ENCODE measurements at places on chromosomes 2 and 18.
A peak's percentile ranks its signal among the peaks of the same experiment; 100 is the strongest.

GRCh38 chr2:156332284-156332533, 312 bp downstream of the NR4A2 start:
- DNase-seq = no peak

- no peak for DNase-seq
Measured at GRCh38 chr18:29188760-29189159, 1011.8 kb upstream of the CDH2 start.

DNA sequence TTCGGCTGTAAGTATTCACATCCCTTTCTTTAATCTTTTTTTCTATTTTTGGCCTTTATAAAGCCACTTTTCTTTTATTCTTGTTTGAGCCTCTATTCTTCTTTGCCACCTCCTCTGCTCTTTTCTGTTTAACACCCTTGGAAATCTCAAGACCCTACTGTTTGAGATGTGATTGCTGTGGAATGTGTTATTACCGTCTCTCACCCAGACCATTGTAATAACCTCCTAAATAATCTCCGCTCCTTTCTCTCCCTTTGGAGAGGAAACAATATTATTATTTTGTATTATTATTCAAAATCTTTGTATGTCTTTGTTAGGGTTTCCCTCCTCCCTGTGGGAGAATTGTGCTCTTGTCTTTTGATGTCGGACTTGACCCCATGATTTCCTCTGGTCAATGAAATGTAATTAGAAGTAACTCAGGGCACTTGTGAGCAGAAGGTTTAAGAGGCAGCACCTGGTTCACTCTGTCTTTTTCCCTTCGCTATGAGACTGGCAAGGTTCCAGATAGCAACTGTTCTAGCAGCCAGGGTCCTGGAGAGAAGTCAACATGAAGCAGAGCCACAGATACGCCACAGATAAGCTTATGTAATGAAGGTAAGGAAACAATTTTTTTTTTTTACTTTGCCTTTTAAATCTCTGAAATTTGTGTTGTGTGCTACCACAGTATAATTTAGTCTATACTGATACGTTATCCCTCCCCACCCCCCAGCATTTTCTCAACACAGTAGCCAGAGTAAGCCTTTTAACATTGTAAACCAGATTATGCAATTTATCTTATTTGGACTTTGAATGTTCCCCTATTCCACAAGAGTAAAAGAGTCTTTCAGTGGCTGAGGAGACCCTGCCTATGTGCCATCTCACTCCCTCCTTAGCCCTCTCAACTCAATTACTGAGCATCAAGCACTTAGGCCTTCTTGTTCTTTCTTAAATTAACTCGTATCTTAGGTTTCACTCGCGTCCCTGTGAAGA, 601.2 kb upstream of the ZNF804A start:
- DNase-seq = peak; percentile 4

GRCh38 chr2:233416706-233417105, 62.4 kb downstream of the DGKD start:
- no peak for DNase-seq

- no peak for DNase-seq
Measured at GRCh38 chr18:9706081-9706935, 1.8 kb upstream of the RAB31 start.

GRCh38 chr2:152483276-152484063, 148.5 kb downstream of the FMNL2 start:
- no peak for DNase-seq

- DNase-seq = no peak
Measured at GRCh38 chr18:67514901-67515540, 1.5 kb downstream of the DSEL start.

GRCh38 chr2:240963868-240964703, 34.3 kb upstream of the SNED1 start:
- no peak for DNase-seq

GRCh38 chr2:68045342-68045741, 17.5 kb downstream of the C1D start:
- no peak for DNase-seq

- DNase-seq = no peak
Measured at GRCh38 chr18:78722386-78722785, 257.2 kb upstream of the SALL3 start.

DNA sequence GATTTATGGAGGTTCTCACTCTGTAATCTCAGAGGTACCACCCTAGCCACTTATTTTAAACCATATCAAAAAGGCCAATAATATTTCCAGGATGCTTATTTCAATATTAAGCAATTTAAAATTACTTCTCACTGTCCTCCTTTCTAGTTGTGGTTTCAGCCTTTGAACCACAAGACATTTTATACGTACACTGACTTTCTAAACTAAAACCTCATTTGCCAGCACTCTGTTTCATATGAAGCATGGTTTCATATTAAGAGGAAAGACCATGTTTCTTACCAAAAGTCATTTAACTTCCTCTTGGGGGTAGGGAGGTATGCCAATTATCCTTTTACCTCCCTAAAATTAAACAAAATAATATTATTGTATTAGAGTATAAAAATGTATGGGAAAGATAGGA, 399.8 kb downstream of the CDH7 start:
- no peak for DNase-seq

DNA sequence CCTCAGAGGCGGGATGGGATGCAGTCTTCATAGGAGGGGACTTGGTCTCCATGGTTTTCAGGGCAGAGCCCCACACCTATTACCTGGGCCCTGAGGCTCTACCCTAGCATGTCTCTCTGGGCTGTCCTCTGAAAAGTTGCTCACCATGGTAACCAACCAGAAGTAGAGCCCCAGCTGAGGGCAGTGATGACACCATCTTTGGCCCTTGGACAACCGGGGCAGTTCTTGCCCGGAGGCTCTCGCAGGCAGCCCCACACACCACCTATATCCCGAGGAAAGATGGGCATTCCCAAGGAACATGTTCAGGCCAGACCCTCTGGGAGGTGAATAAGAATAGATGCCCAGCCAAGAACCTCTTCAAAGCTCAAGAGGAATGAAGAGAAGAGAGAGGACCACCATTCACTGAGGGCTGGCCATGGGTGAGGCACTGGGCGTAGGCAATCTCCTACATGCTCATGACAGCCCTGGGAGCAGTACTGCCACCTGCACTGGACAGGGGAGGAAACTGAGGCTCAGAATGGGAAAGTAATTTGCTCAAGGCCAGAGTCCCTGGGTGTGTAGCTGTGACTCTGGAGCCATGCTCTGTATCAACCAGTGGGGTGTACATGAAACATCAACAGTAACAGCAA, 72.5 kb downstream of the HS1BP3 start:
- DNase-seq = no peak

DNA sequence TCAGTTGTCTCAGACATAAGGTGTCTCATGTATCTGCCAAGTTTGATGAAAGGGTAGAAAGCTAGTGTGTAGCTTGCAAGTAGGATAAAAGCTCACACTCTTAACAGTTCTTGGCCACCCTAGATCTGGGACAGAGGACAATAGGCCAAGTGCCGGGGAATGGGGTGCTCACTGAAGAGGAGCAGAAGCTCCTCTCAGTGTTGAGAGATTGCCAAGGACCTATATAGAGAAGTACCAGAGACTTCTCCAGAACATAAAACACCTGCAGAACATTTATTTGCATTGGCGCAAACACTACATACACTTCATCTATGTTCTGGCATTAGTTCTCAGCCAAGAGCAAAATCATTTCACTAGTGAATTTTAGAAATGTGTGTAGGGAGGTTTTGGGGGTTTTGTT, 2.9 kb upstream of the GTF3C3 start:
- no peak for DNase-seq

- DNase-seq = no peak
Measured at GRCh38 chr2:86249579-86250391, 50.5 kb downstream of the MRPL35 start.

- peak; percentile 75 for DNase-seq
Measured at GRCh38 chr18:12336887-12337286, 28.8 kb downstream of the TUBB6 start.

GRCh38 chr2:145622285-145622684, 1102.4 kb upstream of the ZEB2 start:
- DNase-seq = no peak

DNA sequence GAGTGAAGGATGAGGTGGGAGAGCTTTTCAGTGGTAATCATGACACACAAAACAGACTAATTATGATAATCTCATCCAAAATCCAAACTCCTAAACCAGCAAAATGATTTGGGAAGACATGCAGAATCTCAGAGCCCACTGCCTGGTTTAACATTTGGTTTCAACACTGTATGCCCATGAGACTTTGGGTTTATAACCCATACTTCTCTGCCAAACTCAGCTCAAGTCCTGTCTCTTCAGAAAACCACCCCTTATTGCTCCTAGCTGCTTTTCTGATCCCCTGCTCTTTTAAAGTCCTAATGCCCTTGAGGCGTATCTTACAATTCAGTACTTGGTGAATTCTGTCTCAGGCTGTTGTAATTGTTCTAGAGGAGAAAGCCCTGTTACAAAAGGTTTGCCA, 593.0 kb upstream of the ID2 start:
- no peak for DNase-seq

DNA sequence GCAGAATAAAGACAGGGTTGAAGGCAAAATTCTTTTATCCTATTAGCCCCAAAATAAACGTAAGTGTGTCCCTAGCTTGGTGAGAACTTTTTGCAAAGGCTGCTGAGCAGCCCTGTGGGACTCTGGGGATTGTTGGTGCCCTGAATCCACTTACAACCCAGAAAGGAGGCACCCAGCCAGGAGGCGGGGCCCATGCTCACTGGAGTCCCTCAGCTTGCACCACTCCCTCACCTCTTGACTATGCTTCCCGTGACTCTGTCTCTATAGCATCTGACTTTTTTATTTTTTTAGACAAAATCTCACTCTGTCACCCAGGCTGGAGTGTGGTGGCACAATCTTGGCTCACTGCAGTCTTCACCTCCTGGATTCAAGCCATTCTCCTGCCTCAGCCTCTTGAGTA, 15.8 kb upstream of the COL6A3 start:
- DNase-seq = no peak

DNA sequence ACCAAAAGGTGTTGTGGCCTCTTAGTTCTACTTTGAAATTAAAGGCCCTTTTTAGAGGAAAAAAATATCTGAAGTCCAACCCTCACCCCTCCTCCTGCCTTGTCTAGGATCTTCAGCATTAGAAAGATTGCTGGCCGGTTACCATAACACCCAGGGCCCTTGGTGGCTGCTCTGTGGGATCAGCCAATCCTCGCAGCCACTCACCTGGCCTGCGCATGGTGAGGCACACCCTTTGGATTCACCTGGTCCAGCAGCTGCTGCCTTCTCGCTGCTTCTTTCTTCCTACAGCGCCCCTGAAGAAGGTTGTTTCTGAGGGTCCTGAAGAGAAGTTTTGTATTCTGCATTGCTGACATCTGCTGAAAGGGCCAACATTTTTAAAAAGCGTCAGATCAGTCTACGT, 25.2 kb downstream of the DYTN start:
- no peak for DNase-seq

GRCh38 chr2:112004253-112004645, 50.8 kb upstream of the TMEM87B start:
- no peak for DNase-seq

DNA sequence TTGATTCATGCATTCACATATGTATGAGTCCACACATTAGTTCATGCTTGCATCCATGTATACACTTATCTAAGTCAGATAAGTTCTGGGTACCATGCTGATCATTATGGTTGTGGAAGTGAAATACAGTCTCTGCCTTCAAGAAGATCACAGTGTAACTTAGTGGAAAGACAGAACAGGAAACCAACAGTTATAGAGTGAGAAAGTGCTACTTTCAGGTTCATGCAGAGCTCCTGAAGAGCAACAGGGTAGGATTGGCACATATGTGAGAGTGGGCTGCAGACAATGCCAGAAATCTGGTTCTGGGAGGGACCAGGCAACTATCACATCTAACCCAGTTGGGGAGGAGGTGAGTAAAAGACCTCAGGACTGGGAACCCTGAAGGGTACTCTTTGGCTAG, 35.4 kb upstream of the PGAP1 start:
- no peak for DNase-seq

DNA sequence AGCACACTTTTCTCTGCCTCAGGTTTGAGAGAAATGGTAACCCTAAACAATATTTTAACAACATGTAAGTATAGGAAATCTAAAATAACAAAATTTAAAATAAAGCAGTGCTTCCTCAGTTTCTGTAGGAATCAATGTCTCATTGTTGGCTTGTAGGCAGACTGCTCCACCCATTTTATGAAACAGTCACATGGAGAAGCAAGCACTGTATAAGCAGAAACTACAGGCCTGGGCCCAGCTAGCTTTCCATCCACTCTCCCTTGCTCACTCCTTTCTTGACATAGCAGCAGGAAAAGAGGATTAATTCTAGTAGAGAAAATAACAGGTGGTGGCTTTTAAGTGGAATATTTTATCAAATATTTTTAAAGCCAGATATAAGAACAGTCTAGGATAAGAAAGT, 97.2 kb downstream of the PLEKHM3 start:
- DNase-seq = no peak
